Gastroesophageal sphincter (tissue), 4 donors: ENCODE measurements at places on chromosomes 7 and 10. TPM values are rescaled to one million over a fixed set of nuclear protein-coding genes. Genes with fewer than 3 reads are reported as not detected.

The OR9A2 gene
- not detected for total RNA-seq

The RASSF4 gene
- 57.7 TPM for total RNA-seq

The MAT1A gene
- total RNA-seq: not detected

The ZFAND4 gene
- total RNA-seq: 13.7 TPM
